ENCODE measurements at places on chromosomes 13 and 19. TPM values are rescaled to one million over a fixed set of nuclear protein-coding genes. Genes with fewer than 3 reads are reported as not detected.

DNA sequence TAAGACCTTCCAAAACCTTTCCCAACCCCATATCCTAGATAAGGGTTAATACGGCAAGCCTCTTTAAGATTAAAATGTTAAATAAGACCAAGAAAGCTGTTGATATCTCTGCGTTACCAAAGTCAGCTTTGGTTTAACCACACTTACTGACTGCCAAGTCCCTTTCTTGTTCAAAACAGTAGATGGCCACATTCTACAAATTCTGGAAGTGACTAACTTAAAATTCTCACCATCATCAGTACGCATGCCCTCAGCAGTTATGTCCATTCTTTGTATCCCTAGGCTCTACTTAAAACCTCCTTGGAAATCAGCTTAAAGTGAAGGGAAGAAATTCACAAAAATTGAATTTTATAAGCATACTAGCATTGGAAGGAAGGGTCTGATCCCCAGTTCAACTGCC, 23.6 kb downstream of the SOHLH2 start:
- H3K27me3 ChIP-seq = no peaks in the 10 kb centered on the region
- H3K27ac ChIP-seq = no peak overlapping the region
- no peak for DNase-seq
- no peaks in the 10 kb centered on the region for H3K36me3 ChIP-seq
- no peaks in the 10 kb centered on the region for H3K4me1 ChIP-seq

The C19orf18 gene
- total RNA-seq = not detected

DNA sequence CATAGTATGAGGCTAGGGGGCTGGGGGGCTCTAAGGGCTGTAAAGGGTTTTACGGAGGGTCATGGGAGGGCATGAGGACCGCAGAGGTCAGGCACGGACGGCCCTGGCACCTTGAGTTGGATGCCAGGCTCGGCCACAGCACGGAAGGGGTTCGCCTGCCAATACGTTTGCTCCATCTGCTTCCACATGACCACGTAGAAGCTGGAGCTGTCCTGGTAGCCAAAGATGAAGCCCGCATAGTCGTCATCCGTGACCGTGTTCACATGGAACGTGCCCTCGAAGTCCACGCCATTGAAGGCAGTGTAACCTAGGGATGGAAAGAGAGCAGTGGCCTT, 6.4 kb downstream of the COMP start:
- H3K36me3 ChIP-seq = no peaks in the 10 kb centered on the region
- H3K4me1 ChIP-seq = peaks cover 4% of the 10 kb centered on the region
- no peak for DNase-seq
- H3K27me3 ChIP-seq = no peaks in the 10 kb centered on the region

DNA sequence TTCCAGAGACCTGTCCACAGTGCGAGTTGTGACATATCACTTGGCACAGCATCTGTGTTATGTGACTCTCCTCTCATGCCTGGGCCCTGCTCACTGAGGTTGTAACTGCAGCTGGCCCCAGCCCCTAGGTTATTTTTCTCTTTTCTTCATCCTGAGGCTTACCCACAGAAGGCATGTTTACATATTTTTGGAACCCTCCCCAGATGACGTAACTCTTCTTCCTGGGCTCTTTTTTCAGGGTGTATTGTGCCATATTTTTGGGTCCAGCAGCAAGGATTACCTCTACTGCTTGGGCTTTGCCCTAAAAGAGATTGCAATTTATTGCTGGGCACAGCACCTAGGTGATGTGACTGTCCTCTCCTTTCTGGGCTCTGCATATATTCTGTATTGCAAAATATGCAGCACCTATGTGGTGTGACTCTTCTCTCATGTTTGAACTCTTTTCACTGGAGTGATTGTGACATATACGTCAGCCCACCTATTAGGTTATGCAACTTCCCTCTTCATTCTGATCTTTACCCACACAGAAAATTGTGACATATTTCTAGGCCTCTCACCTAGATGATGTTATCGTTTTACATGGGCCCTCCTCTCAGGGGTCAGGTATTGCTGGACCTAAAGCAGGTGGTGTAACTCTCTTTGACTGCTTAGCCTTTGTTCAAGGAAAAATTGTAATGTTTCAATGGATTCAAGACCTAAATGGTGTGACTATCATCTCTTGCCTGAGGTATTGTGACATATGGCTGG, 64.5 kb upstream of the ZNF724 start:
- H3K4me3 ChIP-seq = no peak overlapping the region
- no peak for DNase-seq
- H3K27ac ChIP-seq = no peak overlapping the region
- no peaks in the 10 kb centered on the region for H3K27me3 ChIP-seq

DNA sequence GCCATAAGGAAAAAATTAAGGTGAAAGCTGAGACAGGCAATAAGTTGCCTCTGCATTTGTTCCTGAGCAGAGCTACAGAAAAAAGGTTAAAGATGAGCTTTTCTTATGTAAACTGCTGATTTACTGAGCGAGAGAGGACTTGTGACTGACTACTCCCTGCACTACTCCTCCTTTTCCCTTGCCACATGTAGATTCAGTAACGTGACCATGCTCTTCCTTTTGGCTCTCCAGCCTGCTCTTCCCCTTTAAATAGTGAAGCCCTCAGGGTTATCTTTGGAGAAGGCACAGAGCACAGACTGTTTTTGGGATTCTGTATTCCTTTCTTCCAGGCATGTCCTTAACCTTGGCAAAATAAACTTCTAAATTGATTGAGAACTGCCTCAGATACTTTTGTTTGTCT, 630.2 kb downstream of the UQCRFS1 start:
- no peaks in the 10 kb centered on the region for H3K27me3 ChIP-seq
- H3K4me3 ChIP-seq = no peak overlapping the region
- H3K36me3 ChIP-seq = no peaks in the 10 kb centered on the region
- no peaks in the 10 kb centered on the region for H3K4me1 ChIP-seq
- DNase-seq = no peak
- no peak overlapping the region for H3K27ac ChIP-seq

DNA sequence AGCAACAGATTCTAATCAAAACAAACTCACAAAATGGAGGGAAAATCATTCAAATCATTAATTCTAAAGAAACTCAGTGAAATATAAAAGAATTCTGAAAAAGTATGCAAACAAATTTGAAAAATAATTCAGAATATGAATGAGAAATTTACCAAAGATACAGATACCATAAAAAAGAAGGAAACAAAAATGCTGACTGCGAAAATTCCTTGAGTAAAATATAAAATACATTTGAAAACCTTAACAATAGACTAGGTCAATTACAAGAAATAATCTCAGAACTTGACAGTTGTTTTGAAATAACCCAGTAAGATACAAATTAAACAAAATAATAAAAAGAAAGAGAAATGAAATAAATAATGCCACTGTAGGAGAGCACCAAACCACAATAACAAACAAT, 1289.0 kb downstream of the SLITRK1 start:
- no peaks in the 10 kb centered on the region for H3K36me3 ChIP-seq
- DNase-seq = no peak
- H3K27me3 ChIP-seq = no peaks in the 10 kb centered on the region
- no peak overlapping the region for H3K27ac ChIP-seq
- H3K4me3 ChIP-seq = no peak overlapping the region
- no peaks in the 10 kb centered on the region for H3K4me1 ChIP-seq

The OR7D2 gene
- 0.07 TPM for total RNA-seq

GRCh38 chr13:48976576-48977285, 1.0 kb downstream of the FNDC3A start:
- no peaks in the 10 kb centered on the region for H3K27me3 ChIP-seq
- H3K27ac ChIP-seq = peak overlapping the region; percentile 97
- DNase-seq = peak; percentile 52
- H3K4me1 ChIP-seq = peaks cover 11% of the 10 kb centered on the region

- DNase-seq = no peak
- H3K36me3 ChIP-seq = peaks cover 47% of the 10 kb centered on the region
- no peaks in the 10 kb centered on the region for H3K27me3 ChIP-seq
- H3K4me3 ChIP-seq = no peak overlapping the region
Measured at GRCh38 chr13:37011002-37011401, 10.4 kb downstream of the EXOSC8 start.

DNA sequence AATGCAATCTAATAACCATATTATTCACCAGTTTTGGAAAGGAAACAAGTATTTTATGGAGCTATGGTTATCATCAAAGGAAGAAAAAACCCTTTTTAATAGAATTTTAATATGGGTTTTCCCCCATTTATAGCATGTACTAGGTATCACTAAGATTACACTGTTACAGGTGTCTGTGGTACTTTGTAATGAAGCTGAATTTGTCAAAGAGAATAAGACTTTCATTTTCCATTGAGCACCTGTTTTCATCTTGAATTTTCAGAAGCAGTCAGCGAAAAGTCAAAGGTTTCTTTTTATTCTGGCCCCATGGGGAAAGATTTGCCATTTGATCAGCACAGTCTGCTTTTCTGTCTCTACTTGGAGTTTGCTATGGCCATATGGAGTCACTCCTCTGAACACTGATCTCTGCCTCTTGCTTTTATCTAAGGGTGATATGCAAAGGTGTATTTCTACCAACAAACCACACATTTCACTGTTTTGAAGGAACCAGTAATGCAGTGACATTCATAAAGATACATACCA, 590.0 kb downstream of the DCT start:
- no peak overlapping the region for H3K27ac ChIP-seq
- no peaks in the 10 kb centered on the region for H3K4me1 ChIP-seq
- H3K36me3 ChIP-seq = no peaks in the 10 kb centered on the region
- DNase-seq = no peak
- no peaks in the 10 kb centered on the region for H3K27me3 ChIP-seq
- H3K4me3 ChIP-seq = no peak overlapping the region

All from HCT116 (cell line).